Right lobe of liver (tissue), 6 donors: ENCODE measurements at places on chromosomes 5 and 9. TPM values are rescaled to one million over a fixed set of nuclear protein-coding genes. Genes with fewer than 3 reads are reported as not detected.

- H3K36me3 ChIP-seq: no peaks in the 10 kb centered on the region
- DNase-seq: no peak
- H3K4me1 ChIP-seq: no peaks in the 10 kb centered on the region
- no peak overlapping the region for H3K4me3 ChIP-seq
- no peak overlapping the region for H3K27ac ChIP-seq
- no peaks in the 10 kb centered on the region for H3K27me3 ChIP-seq
These were observed 5.5 kb downstream of the C7 start for GRCh38 chr5:40914835-40915234.

DNA sequence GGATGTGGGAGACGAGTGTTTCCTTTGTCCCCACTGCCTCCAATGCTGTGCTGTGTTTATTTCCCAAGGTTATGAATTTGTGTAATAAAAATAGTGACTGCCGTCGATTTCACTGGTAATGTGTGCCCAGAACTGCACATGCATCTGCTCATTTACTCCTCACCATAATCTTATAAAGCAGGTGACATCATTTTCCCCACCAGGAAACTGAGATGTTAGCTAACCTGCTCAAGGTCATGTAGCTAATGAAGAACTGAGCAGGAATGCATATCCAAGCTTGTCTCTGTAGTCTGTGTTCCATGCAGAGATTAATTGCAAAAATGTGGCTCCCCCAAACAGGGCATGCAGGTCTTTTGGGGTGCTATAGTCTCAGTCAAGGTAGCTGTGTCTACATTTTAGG lies 224.4 kb downstream of the TENT4A start:
- H3K4me3 ChIP-seq: no peak overlapping the region
- H3K27ac ChIP-seq: no peak overlapping the region
- no peaks in the 10 kb centered on the region for H3K27me3 ChIP-seq
- no peaks in the 10 kb centered on the region for H3K4me1 ChIP-seq
- DNase-seq: no peak

DNA sequence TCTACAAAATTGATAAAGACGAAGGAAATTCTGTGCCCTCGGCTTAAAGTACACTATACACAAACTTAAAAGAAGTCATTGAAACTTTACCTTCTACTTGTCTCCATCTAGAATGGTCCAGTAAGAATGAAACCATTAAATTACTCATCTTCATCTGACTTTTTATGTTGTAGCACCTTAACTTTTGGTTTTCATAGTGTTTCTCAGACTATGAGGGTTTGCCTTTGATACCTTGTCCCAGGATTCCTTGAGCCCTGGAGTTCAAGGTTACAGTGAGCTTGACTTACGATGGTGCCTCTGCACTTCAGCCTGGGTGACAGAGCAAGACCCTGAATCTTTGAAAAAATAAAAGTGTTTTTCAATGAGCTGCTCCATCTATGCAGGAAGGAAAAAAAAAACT lies 132.2 kb downstream of the CDC42SE2 start:
- H3K4me1 ChIP-seq: no peaks in the 10 kb centered on the region
- H3K27me3 ChIP-seq: no peaks in the 10 kb centered on the region
- H3K4me3 ChIP-seq: no peak overlapping the region
- no peak overlapping the region for H3K27ac ChIP-seq

DNA sequence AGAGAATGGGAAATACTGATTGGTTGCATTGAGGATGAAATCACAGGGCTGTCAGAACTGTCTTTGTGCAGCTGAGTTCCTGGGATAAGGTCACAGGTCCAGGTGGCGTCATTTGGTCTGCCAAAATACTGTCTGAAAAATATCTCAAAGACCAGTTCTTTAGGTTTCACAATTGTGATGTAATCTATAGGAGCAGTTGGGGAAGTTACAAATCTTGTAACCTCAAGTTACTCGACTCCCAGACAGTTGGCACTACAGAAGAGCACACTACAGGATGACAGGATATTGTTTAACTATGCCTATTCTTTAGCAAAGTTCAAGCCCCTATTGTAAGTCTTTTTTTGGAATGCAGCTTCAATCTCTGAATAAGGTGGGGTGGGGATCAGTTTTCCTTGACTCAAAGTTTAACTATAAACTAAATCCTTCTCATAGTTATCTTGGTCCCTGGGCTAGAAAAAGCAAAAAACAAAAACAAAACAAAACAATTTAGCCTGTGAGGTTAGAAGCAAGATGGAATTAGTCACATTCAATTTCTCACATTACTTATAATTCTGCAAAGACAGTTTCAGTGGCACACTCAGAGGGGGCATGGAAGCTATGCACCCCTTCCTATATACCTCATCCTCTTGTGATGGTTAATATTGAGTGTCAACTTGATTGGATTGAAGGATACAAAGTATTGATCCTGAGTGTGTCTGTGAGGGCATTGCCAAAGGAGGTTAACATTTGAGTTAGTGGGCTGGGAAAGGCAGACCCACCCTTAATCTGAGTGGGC lies 276.0 kb downstream of the AUH start:
- DNase-seq: no peak
- H3K4me3 ChIP-seq: no peak overlapping the region
- no peaks in the 10 kb centered on the region for H3K4me1 ChIP-seq
- H3K36me3 ChIP-seq: no peaks in the 10 kb centered on the region
- H3K27ac ChIP-seq: no peak overlapping the region

DNA sequence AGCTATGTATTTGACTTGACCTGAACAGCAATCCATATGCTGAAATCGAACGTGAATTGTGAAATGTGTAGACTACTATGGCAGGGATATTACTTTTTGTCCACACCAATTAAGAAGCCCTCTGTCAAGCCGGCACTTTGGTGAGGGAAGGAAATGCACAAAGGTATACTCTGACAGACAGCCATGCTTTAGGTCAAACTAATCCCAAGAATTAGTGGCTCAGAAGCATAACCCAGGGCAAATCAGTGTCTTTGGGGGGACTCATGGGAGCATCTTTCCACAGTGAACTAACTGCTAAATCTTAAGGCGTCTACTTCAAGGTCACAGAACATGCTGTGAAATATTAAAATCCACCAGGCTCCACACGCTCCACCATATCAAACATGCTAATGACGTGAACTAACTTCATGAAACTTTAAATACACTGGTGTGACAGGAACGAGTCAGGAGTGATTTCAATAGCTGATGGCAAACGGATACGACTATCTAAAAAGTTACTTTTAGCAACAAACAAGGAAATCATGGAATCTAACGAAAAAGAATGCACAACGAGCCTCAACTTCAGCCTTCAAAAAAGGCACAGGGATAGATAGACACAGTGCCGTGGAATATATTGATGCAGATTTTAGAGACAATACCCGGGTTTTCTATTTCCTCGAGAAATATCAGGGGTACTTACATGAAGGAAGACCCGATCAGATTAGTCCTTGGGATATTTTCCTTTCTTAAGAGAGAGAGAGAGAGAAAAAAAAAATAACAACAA lies 527 bp downstream of the MEF2C start:
- H3K36me3 ChIP-seq: no peaks in the 10 kb centered on the region
- H3K27me3 ChIP-seq: no peaks in the 10 kb centered on the region
- no peaks in the 10 kb centered on the region for H3K4me1 ChIP-seq
- no peak for DNase-seq

DNA sequence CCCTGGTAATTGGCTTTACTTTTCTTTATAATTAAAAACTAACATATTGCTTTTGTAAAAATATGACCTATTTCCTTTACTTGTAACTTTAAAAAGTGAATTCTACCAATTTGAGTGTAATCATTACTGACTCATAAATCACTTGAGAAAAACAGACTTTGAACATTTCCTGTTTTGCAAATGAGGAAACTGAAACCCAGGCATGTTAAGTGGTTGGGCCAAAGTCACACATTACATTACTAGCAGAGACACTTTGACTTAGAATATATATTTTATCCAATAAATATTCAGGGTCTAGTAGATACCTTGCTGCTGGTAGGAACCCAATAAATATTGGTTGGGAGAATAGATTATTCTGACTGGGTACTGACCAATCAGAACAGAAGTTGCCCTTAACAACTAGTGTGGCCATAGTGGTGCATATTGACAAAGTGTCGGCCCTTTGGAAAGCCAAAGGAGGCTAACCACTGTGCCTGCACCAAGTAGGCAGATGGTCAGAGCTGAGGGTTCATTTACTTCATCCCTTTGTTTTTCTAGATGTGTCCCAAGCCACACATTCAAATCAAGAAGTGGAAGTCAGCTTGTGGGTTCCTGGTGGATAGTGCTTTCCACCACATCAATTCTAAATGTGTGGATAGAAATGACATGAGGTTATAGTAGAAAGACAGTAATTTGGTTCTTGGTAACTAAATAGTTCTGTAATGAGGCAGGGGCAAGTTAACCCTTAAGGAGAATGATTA lies 365.1 kb upstream of the RIOK2 start:
- H3K27ac ChIP-seq: no peak overlapping the region
- DNase-seq: no peak
- H3K27me3 ChIP-seq: no peaks in the 10 kb centered on the region
- no peaks in the 10 kb centered on the region for H3K4me1 ChIP-seq

DNA sequence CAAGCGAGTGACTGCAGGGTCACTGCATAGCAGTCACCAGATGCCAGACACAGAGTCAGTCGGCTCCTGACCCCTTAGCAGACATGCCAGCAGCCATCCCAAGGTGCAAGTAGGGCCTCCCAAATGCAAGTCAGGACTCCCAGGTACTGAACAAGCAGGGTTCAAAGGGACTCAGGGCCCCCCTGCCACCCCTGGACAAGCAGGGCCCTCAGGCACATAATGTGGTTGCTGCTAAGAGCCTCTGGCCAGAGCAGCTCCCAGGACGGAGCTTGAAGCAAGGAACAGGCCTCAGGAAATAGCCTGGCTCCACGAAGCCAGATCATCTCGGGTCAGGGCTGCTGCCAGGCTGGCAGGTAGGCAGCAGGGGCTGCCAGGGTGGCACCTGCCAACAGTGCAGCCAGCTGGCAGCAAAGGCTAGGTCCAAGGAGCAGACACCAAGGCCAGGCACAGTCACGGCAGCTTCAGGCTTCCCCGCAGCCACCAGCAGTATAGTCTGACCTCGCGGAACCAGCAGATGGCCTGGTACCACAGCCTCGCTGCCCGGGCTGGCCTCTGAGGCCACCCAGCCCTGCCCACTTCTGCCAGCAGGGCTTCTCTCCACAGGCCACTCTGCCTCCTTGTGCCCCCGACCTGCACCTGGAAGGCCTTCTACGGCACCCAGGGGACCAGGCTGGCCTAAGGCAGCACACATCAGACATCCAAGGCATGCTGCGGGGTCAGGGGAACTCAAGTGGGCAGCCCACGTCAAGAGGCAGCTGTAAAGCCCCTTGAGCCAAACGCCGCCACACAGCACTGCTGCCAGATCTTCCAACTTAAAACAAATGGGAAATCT lies 7.4 kb downstream of the EEIG1 start:
- no peak overlapping the region for H3K4me3 ChIP-seq
- H3K27me3 ChIP-seq: no peaks in the 10 kb centered on the region
- DNase-seq: peak; percentile 95
- peaks cover 7% of the 10 kb centered on the region for H3K4me1 ChIP-seq
- H3K27ac ChIP-seq: peak overlapping the region; percentile 40
- no peaks in the 10 kb centered on the region for H3K36me3 ChIP-seq

DNA sequence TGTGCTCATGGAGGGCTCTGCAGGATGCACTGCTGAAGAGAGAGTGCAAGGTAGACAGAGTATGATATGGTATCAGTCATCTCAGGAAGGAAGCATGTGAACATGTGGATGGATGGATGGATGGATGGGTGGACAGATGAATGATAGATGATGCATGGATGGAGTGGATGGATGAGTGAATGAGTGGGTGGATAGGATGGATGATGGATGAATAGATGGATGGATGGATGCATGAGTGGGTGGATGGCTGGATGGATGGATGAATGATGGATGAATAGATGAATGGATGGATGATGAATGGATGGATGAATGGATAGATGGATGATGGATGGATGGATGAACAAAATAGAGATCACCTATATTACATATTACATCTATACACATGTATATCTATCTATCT lies 341.3 kb downstream of the DRD1 start:
- no peak overlapping the region for H3K27ac ChIP-seq
- H3K27me3 ChIP-seq: no peaks in the 10 kb centered on the region
- DNase-seq: no peak
- peaks cover 9% of the 10 kb centered on the region for H3K4me1 ChIP-seq
- no peaks in the 10 kb centered on the region for H3K36me3 ChIP-seq
- H3K4me3 ChIP-seq: no peak overlapping the region

GRCh38 chr9:134004131-134004873 lies 12.2 kb upstream of the VAV2 start:
- no peaks in the 10 kb centered on the region for H3K4me1 ChIP-seq
- H3K27me3 ChIP-seq: no peaks in the 10 kb centered on the region
- no peak overlapping the region for H3K27ac ChIP-seq
- H3K4me3 ChIP-seq: no peak overlapping the region

- no peak overlapping the region for H3K27ac ChIP-seq
- H3K4me1 ChIP-seq: peaks cover 6% of the 10 kb centered on the region
- H3K36me3 ChIP-seq: peaks cover 8% of the 10 kb centered on the region
- no peak overlapping the region for H3K4me3 ChIP-seq
These were observed 58.7 kb upstream of the SUSD1 start for GRCh38 chr9:112233769-112234168.

DNA sequence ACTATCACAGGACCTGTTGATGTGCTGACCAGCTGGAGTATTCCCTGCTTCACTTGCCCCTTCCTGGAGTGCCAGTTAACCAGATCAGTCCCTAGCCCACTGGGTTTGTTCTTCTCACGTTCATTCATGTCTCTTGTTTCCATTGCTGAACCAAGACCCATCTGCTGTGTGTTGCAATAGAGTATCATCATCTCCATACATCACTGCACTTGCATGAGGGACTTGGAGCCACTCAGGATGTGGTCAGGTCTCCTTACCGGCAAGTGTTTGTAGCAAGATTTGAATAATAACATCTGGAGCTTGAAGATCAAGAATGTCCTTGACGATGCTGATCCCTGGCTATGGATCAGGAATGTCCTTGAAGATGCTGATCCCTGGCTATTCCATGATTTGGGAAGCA lies 358.6 kb downstream of the IRX1 start:
- no peaks in the 10 kb centered on the region for H3K4me1 ChIP-seq
- H3K27me3 ChIP-seq: no peaks in the 10 kb centered on the region
- H3K36me3 ChIP-seq: no peaks in the 10 kb centered on the region
- H3K27ac ChIP-seq: no peak overlapping the region
- no peak overlapping the region for H3K4me3 ChIP-seq

- no peaks in the 10 kb centered on the region for H3K4me1 ChIP-seq
- DNase-seq: no peak
- H3K36me3 ChIP-seq: no peaks in the 10 kb centered on the region
- H3K4me3 ChIP-seq: no peak overlapping the region
These were observed 21.1 kb downstream of the AK8 start for GRCh38 chr9:132857031-132857430.

GRCh38 chr5:157540707-157541446 lies 34.7 kb downstream of the ADAM19 start:
- peaks cover 17% of the 10 kb centered on the region for H3K4me1 ChIP-seq
- peak overlapping the region; percentile 38 for H3K27ac ChIP-seq
- no peaks in the 10 kb centered on the region for H3K27me3 ChIP-seq
- H3K36me3 ChIP-seq: no peaks in the 10 kb centered on the region
- DNase-seq: no peak

Gene FRRS1L
- not detected for total RNA-seq

Gene CDX1
- total RNA-seq: not detected

Gene GFRA3
- total RNA-seq: not detected

Gene THBS4
- not detected for total RNA-seq

Gene CEP72
- total RNA-seq: 4.9 TPM

Gene SPINK7
- total RNA-seq: not detected

Gene PLK2
- total RNA-seq: 10.2 TPM

Gene ANKRD55
- total RNA-seq: 1.4 TPM

Gene TSSK1B
- not detected for total RNA-seq

Gene CYSTM1
- total RNA-seq: 34.5 TPM
